Chondrocyte (in vitro differentiated cells): ENCODE measurements at places on chromosomes 6 and 20. TPM values are rescaled to one million over a fixed set of nuclear protein-coding genes. Genes with fewer than 3 reads are reported as not detected.

Gene TRIM15
- total RNA-seq: not detected in 3 replicates

Gene HLA-DRB5
- total RNA-seq: not detected in 3 replicates

Gene NMBR
- total RNA-seq: not detected in 3 replicates

Gene SCRT2
- not detected in 3 replicates for total RNA-seq

Gene OR12D3
- total RNA-seq: not detected in 3 replicates

Gene SNAI1
- total RNA-seq: 4.9 to 15.1 TPM (median 6.1 TPM) in 3 replicates

DNA sequence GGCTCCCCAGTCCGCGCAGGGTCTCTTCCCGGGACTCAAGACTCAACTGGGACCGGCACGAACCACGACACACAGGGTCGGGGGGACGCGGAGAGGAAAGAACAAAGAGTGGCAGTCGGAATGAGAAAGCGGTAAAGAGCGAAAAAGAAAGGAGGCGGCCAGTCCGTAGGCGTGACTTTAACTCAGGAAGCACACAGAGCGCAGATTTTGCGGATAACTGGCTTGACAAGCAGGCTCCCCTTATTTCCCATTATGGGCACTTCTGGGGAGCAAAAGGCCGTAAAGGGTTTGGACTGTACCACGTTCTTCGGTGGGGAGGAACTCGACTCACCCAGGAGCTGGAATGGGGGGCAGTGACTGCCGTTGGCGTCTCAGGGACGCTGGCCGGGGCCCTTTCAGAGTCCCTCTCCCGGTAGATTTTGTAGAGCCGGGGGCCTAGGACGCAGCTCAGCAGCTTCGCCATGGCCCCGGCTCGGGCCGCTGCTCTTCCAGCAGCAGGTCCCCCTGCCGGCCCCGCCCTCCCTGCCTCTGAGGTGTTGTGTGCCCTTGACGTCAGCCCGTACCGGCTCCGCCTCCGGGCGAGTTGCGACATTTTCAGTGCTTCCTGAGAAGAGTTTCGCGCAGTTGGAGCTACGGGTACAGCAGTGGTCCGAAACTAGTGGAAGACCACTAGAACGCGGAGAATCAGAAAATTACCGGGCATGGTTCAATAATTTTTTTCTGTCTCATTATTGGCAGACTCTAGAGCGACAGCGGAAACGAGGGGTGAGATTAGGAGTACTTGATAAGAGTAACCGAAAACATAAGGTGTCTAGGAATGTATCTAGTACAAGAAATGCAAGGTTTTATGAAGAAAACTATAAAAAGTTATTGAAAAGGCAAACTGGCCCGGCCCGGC lies at the start of gene ABHD16A:
Gene ABHD16A (minus strand): TSS at position 506 of the 898 bp plus-strand sequence. CDS start 43 bp downstream, at position 463.
- peak within 1 kb of the TSS; percentile 98 for H3K27ac ChIP-seq
- H3K4me3 ChIP-seq: peak within 1 kb of the TSS; percentile 99
- no peaks in the 10 kb centered on the region for H3K36me3 ChIP-seq
- peak; percentile 98 for DNase-seq
- no peaks in the 10 kb centered on the region for H3K27me3 ChIP-seq

DNA sequence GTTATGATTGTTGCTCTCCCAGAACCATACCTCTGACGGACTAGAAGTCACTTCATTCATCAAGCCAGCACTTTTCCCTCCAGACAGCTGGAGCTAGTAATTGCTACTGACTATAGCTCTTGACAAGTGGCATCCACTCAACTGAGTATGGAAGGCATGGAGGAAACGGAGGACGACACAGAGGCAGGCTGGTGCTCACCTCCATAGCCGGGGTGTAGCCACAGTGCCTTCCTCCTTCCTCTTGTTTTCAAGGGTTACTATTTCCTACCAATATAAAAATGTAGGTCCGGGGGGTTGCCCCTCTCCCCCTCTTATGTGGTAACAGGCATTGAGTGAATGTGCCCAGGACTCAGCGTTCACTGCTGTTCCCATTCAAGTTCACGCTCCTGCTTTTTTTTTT lies 23.5 kb upstream of the FOXC1 start:
- peaks cover 5% of the 10 kb centered on the region for H3K27me3 ChIP-seq
- peaks cover 2% of the 10 kb centered on the region for H3K36me3 ChIP-seq
- no peaks in the 10 kb centered on the region for H3K4me1 ChIP-seq
- no peak overlapping the region for H3K4me3 ChIP-seq
- no peak for DNase-seq
- H3K27ac ChIP-seq: no peak overlapping the region

DNA sequence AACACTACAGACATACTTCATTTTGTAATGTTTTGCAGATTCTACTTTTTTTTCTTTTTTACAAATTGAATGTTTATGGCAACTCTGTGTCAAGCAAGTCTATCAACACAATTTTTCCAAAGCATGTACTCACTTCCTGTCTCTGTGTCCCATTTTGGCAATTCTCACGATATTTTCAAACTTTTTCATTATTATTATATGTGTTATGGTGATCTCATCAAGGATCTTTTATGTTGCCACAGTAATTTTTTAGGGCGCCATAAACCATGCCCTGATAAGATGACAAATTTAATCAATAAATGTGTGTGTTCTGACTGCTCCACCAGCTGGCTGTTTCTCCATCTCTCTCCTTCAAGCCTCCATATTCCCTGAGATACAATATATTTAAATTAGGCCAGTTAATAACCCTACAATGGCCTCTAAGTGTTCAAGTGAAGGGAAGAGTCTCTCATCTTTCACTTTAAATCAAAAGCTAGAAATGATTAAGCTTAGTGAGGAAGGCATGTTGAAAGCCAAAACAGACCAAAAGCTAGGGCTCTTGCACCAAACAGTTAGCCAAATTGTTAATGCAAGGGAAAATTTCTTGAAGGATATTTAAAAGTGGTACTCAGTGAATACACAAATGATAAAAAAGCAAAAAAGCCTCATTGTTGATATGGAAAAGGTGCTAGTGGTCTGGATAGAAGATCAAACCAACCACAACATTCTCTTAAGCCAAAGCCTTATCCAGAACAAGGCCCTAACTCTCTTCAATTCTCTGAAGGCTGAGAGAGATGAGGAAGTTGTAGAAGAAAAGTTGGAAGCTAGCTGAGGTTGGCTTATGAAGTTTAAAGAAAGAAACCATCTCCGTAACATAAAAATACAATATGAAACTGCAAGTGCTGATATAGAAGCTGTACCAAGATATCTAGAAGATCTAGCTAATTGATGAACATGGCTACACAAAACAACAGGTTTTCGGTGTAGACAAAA lies 194.4 kb upstream of the TAB2 start:
- H3K4me1 ChIP-seq: peaks cover 11% of the 10 kb centered on the region
- H3K27ac ChIP-seq: no peak overlapping the region
- no peaks in the 10 kb centered on the region for H3K27me3 ChIP-seq
- DNase-seq: no peak
- peaks cover 2% of the 10 kb centered on the region for H3K36me3 ChIP-seq

- peaks cover 7% of the 10 kb centered on the region for H3K36me3 ChIP-seq
- peaks cover 4% of the 10 kb centered on the region for H3K4me1 ChIP-seq
- no peak overlapping the region for H3K4me3 ChIP-seq
- DNase-seq: no peak
- no peaks in the 10 kb centered on the region for H3K27me3 ChIP-seq
These were observed 118.1 kb upstream of the TMEM181 start for GRCh38 chr6:158441716-158442215.

DNA sequence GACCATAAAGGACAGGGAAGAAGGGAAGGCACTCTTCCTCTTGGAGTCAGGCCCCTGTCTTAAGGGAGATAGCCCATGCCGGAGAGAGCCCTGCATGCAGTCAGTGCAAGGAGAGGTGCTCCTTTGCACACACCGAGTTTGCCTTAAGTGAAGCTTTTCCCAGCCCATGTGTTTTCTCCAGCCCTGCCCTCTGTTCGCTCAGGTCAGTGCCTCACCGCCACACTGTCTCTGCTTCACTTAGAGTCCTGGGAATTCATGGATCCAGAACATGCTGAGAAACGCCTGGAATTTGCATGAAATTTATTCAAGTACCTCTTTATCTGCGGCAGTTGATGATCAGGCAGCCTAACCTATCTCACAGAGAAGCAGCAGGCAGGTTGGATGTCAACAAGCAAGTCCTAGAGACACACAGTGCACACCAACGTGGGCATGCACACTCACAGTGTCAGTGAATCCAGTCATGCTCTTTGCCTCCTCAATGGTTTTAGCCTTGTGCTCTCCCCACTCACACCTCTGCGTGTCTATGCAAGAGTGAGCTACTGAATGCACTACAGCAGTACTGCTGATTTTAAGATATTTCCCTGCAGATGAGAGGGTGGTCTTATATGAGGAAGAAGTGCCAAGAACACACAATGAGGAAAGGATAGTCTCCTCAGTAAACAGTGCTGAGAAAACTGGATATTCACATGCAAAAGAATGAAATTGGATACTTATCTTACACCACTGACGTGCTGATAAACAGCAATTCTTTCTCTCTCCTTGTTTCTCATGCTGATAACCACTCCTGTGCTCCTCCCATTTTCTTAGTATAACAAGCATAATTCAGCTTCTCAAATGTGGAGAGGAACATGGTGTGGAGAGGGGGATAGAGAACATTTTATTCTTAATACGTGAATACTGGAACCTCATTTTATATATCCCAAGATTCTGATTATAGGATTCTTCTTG lies 295.1 kb upstream of the CDYL start:
- no peak for DNase-seq
- H3K27ac ChIP-seq: no peak overlapping the region
- no peak overlapping the region for H3K4me3 ChIP-seq
- peaks cover 3% of the 10 kb centered on the region for H3K4me1 ChIP-seq

DNA sequence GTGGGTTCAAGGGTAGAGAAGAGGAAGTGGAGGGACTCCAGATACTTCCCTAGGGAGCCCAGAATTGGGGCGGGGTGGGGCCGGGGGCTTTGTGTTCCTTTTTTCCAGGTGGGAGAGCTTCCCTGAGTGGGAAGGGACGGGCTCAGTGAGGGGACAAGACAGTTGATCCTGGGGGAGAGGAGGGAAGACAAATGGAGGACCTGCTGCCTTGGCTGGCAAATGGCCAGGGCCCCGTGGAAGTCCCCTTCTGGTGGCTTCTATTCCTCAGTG lies 2.6 kb downstream of the CTSZ start:
- peaks cover 21% of the 10 kb centered on the region for H3K4me1 ChIP-seq
- H3K27me3 ChIP-seq: no peaks in the 10 kb centered on the region
- H3K27ac ChIP-seq: no peak overlapping the region
- H3K4me3 ChIP-seq: no peak overlapping the region
- H3K36me3 ChIP-seq: peaks cover 4% of the 10 kb centered on the region
- no peak for DNase-seq

- no peak overlapping the region for H3K27ac ChIP-seq
- H3K36me3 ChIP-seq: no peaks in the 10 kb centered on the region
- H3K4me3 ChIP-seq: no peak overlapping the region
- no peaks in the 10 kb centered on the region for H3K27me3 ChIP-seq
- DNase-seq: no peak
These were observed 161.5 kb downstream of the PACRG start for GRCh38 chr6:162889303-162889702.

- no peaks in the 10 kb centered on the region for H3K36me3 ChIP-seq
- no peak for DNase-seq
- peak overlapping the region; percentile 25 for H3K27ac ChIP-seq
- no peaks in the 10 kb centered on the region for H3K27me3 ChIP-seq
These were observed 221.6 kb downstream of the OGFRL1 start for GRCh38 chr6:71510057-71510713.

DNA sequence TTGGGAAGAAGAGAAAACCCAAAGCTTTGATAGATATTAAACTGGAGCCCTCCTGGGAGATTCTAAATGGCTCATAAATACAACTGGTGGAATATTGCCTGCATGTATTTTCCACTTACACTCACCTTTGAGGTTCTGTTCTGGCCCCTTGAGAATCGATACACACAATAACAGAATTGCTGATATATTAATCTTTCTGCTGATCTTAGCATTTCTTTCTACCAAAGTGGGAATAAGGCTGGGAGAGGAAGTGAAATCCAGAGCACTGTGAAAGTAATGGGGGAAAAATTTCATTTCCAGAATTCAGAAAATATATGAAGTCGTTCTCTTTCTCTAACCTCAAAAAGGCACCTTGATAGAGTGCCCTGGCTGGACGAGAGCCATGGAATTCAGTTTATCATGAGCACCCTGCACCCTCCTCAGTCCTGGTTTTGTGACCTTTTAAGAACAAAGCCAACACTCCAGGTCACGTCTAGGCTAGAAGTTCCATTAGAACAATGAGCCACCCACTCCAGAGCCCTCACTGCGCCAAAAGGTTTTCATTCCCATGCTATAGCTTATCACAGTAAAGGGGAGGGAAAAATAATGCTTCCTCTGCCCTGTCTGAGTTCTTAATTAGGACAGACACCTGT lies 244.5 kb downstream of the CD83 start:
- DNase-seq: no peak
- peaks cover 12% of the 10 kb centered on the region for H3K27me3 ChIP-seq
- no peak overlapping the region for H3K27ac ChIP-seq

- H3K27me3 ChIP-seq: peaks cover 9% of the 10 kb centered on the region
- no peak for DNase-seq
- H3K36me3 ChIP-seq: no peaks in the 10 kb centered on the region
- peaks cover 22% of the 10 kb centered on the region for H3K4me1 ChIP-seq
- no peak overlapping the region for H3K4me3 ChIP-seq
These were observed 3.7 kb upstream of the FUCA2 start for GRCh38 chr6:143515061-143515760.

GRCh38 chr6:108518714-108519576 lies 41.8 kb upstream of the FOXO3 start:
- H3K27me3 ChIP-seq: no peaks in the 10 kb centered on the region
- no peaks in the 10 kb centered on the region for H3K4me1 ChIP-seq
- H3K36me3 ChIP-seq: peaks cover 6% of the 10 kb centered on the region
- no peak overlapping the region for H3K27ac ChIP-seq

GRCh38 chr6:73969971-73970970 lies 274.3 kb downstream of the CD109 start:
- no peak overlapping the region for H3K4me3 ChIP-seq
- DNase-seq: no peak
- no peaks in the 10 kb centered on the region for H3K36me3 ChIP-seq
- peaks cover 27% of the 10 kb centered on the region for H3K4me1 ChIP-seq
